ENCODE measurements at places on chromosomes 12 and 14. TPM values are rescaled to one million over a fixed set of nuclear protein-coding genes. Genes with fewer than 3 reads are reported as not detected.

PRPH gene
- total RNA-seq = not detected

C12orf76 gene
- 25.1 TPM for total RNA-seq

BATF gene
- 149 TPM for total RNA-seq

GDF11 gene
- 17.3 TPM for total RNA-seq

NEUROD4 gene
- not detected for total RNA-seq

RTN1 gene
- not detected for total RNA-seq

GCN1 gene
- total RNA-seq = 132 TPM

PLA2G1B gene
- total RNA-seq = not detected

AQP5 gene
- total RNA-seq = not detected

AGAP2 gene
- 70.2 TPM for total RNA-seq

SLC10A1 gene
- not detected for total RNA-seq

TAS2R46 gene
- 1.6 TPM for total RNA-seq

PPP1R1A gene
- not detected for total RNA-seq

AP1G2 gene
- 259 TPM for total RNA-seq

CCDC184 gene
- 0.12 TPM for total RNA-seq

KITLG gene
- total RNA-seq = not detected

PTPN21 gene
- total RNA-seq = not detected

PRKAB1 gene
- 44.0 TPM for total RNA-seq

CFAP251 gene
- 0.96 TPM for total RNA-seq

KNTC1 gene
- 99.7 TPM for total RNA-seq

RFX4 gene
- total RNA-seq = not detected

LAG3 gene
- total RNA-seq = 52.2 TPM

BMP4 gene
- not detected for total RNA-seq

GPR84 gene
- total RNA-seq = 2.4 TPM

KIF5A gene
- 2.2 TPM for total RNA-seq

ESPL1 gene
- 63.4 TPM for total RNA-seq

PCED1B gene
- total RNA-seq = 55.1 TPM

IFI27 gene
- 132 TPM for total RNA-seq

FAM186B gene
- 0.29 TPM for total RNA-seq

GPRC5D gene
- total RNA-seq = not detected

ADAMTS20 gene
- total RNA-seq = not detected

TRHDE gene
- not detected for total RNA-seq

AQP2 gene
- not detected for total RNA-seq

SCN8A gene
- 0.41 TPM for total RNA-seq

PRB2 gene
- total RNA-seq = not detected

CPNE6 gene
- not detected for total RNA-seq

KRT74 gene
- not detected for total RNA-seq

FLVCR2 gene
- 6.9 TPM for total RNA-seq

SERPINA12 gene
- not detected for total RNA-seq

CISTR gene
- not detected for total RNA-seq

TAS2R50 gene
- 1.8 TPM for total RNA-seq

USP44 gene
- 3.2 TPM for total RNA-seq

SYCP3 gene
- total RNA-seq = 0.93 TPM

FOXM1 gene
- 90.6 TPM for total RNA-seq

TESPA1 gene
- 147 TPM for total RNA-seq

FOXN4 gene
- not detected for total RNA-seq

ESR2 gene
- total RNA-seq = 0.05 TPM

ALDH1L2 gene
- total RNA-seq = 1.2 TPM

RAB15 gene
- total RNA-seq = 6.3 TPM

KRT79 gene
- not detected for total RNA-seq

TAS2R9 gene
- 0.27 TPM for total RNA-seq

LRRC43 gene
- 0.29 TPM for total RNA-seq

TEX52 gene
- total RNA-seq = not detected

TDRD9 gene
- not detected for total RNA-seq
